ENCODE measurements at places on chromosomes 13 and 19.

GRCh38 chr19:18871543-18871942, 24.4 kb downstream of the CERS1 start:
- no peak for DNase-seq

- no peak for DNase-seq
Measured at GRCh38 chr19:4566402-4567051, 7.0 kb upstream of the SEMA6B start.

DNA sequence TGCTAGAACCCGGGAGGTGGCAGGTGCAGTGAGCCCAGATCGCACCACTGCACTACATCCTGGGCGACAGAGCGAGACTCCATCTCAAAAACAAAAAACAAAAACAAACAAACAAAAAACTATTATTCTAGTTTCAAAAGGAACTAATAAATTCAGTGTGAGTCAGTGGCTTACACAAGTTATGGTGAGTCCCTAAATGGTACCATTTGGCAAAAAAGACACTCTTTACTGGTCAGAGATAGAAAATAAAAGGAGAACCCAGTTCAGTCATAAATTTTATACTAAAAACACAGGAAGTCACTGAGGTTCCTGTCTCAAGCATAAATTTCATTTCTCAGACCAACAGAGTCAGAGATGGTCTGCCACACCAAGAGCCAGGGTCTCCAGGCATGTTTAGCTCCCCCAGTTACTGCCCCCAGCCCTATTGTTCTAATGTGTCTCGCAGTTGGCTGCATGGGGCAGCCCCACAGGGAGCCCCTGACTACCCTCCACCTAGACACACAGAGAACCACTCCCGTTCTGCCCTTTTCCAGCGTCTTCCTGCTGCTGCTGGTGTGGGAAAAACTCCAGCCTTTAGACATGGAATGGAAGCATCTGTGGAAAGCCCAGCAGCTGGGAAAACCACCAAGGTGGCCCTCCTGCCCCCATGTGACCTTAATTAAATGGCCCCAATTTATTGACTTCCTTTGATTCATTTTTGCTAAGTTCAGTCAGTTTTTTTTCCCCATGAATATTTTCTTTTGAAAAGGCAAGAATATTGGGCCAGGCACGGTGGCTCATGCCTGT, 12.2 kb downstream of the THSD1 start:
- no peak for DNase-seq

DNA sequence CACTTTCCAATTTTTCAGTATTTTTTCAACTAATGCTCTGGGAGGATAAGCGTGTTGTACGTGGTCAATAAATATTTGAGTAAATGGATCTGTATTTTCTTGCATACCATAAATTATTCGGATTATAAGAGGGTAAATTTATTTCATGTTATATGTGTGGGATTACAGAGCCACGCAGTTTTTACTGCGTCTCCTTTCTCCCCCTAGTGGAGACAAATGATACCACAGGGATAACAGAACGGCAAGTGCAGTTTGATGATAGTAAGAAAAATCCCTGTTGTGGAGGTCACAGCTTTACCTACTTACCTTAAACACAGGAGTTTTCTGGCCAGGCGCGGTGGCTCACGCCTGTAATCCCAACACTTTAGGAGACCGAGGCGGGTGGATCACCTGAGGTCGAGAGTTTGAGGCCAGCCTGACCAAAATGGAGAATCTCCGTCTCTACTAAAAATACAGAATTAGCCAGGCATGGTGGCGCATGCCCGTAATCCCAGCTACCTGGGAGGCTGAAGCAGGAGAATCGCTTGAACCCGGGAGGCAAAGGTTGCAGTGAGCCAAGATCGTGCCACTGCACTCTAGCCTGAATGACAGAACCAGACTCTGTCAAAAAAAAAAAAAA, 16.8 kb downstream of the MBD3L2B start:
- no peak for DNase-seq

DNA sequence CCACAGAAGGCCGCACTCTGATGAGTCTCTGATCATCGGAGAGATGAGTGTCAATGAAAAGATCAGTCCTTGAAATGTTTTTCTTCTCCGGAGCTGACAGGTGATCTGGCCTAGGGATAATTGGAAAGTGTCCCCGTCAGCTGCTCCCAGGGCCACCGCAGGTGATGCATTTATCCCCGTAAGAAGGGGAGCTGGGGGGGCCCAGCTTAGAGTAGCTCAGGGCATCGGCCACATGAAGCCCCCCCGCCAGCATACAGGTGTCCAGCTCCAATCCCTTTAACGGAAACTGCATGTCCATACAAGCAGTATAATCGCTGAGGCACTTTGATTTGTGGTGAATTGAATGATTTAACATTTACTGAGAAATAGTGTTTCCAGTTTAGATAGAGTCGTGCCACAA, 27.7 kb downstream of the ATP4B start:
- DNase-seq: no peak

GRCh38 chr19:44002212-44002565, 568 bp upstream of the ZNF230 start:
- DNase-seq: no peak

DNA sequence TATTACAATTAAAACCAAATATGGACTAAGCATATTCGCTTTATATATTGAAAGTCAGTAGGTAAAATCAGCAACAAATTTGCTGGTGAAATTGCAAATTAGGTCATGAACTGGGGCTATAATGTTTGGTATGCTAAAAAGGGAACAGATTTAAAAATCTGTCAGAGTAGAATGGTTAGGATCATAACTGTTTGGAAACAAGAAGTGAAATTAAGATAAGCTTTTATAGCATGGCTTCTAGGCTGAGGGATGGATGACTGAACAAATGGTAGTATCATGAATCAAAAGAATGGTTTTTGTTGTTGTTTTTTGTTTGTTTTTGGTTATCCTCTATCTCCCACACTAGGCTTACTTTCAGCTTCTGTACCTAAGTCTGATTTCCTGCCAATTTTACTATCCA, 1090.4 kb downstream of the PCDH9 start:
- no peak for DNase-seq

- DNase-seq: no peak
Measured at GRCh38 chr19:55099557-55100506, 17.6 kb downstream of the PPP1R12C start.

- DNase-seq: peak; percentile 90
Measured at GRCh38 chr19:42176990-42177685, 40.3 kb downstream of the DEDD2 start.

DNA sequence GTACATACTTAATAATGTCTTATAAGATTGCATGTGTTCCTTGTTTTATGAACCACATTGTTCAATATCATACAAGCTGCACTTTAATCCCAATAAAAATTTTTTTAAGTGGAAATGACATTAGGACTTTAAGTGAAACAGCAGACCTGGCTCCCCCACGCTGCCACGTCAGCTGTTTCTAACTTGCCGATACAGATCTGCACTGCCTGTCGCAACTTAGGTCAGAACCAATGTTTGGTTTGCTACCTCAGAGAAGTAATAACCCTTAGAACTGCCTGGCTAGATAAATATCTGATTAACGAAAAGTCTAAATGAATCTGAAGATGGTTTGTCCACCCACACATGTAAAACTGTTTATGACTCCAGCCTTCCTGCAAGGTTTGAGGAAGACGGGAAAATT, 327.5 kb upstream of the DACH1 start:
- DNase-seq: no peak

DNA sequence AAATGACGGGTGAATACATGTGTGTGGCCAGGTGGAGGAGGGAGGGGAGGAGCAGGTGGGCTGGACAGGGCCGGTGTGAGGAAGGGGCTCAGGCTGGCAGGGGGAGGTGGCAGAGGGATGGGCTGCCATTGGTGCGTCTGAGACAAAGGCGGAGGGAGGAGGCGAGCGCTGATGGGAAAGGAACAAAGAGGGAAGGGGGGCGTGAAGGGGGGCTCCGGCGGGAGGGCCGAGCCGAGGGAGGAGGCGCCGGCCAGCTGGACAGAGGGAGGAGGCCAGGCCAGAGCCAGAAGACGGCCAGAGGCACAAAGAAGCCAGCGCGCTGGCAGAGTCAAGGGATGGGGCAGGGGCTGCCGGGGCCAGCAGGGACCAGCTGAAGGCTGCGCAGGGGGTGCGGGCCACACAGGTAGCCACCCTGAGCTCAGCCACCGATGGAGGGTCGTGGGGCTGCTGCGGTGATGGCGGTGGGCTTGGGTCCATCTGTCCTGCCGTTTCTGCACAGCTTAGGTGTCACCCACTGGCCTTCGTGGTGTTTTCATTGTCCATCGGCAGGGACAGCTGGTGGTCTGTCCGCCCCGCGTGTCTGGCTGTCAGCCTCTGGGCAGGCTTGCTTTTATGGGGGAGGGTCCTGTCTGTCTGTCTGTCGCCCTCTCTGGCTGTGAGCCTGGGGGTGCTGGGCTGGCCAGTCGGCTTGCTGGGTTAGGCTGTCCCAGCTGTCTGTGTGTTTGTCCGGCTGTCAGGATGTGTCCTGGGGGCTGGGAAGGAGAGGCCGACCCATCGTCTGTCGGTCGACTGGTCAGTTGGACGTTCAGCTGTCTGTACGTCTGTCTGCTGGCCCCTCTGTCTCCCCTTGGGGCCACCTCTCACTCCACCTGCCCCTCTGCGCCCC, 2.2 kb downstream of the APC2 start:
- DNase-seq: peak; percentile 80

DNA sequence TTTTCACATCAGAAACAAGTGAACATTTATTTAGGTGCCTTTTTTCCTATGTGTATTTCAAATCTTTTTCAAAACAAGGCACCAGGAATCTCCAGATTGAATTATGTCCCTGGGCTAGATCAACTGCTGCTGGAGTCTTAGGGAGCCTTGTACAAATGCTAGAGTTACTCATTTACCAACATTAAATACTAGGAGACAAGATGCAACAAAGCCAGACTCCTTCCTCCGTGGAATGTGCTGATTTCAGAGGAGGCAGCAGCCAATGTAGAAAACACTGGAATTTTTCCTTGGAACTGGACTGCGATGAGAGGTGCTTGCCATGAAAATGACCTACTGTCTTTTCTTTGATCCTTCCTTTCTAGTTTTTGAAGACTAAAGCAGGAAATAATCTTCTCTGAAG, 1514.7 kb upstream of the MIR17HG start:
- DNase-seq: no peak
